ENCODE measurements at places on chromosomes 4 and X. TPM values are rescaled to one million over a fixed set of nuclear protein-coding genes. Genes with fewer than 3 reads are reported as not detected.

The LRAT gene
- total RNA-seq = not detected

The ZFP42 gene
- not detected for total RNA-seq

The DUSP9 gene
- 0.91 TPM for total RNA-seq

The GPRASP3 gene
- 1.6 TPM for total RNA-seq

The GLUD2 gene
- 0.36 TPM for total RNA-seq

The CXCL3 gene
- total RNA-seq = not detected

The ZXDA gene
- 4.6 TPM for total RNA-seq

The CXCL10 gene
- total RNA-seq = 1.2 TPM

The GC gene
- total RNA-seq = not detected

The TBC1D9 gene
- total RNA-seq = 0.04 TPM

The TBC1D8B gene
- 0.18 TPM for total RNA-seq

The HTN1 gene
- not detected for total RNA-seq

The EDA gene
- total RNA-seq = 3.6 TPM

The MTM1 gene
- 21.0 TPM for total RNA-seq

The CT83 gene
- total RNA-seq = not detected

The SH2D1A gene
- 48.9 TPM for total RNA-seq

The GIMD1 gene
- total RNA-seq = not detected

The SYNPO2 gene
- 0.27 TPM for total RNA-seq

The SPANXN3 gene
- total RNA-seq = not detected

The BCORL1 gene
- total RNA-seq = 5.9 TPM

The TSC22D3 gene
- 41.1 TPM for total RNA-seq

The UGT8 gene
- total RNA-seq = not detected

The ZCCHC18 gene
- total RNA-seq = 1.9 TPM

All from activated naive CD4-positive, alpha-beta T cell treated with anti-CD3 and anti-CD28 coated beads, Interleukin-2, amount 50 U/mL, for 72 hours (primary cell).